ENCODE measurements at places on chromosomes 7 and 10.

DNA sequence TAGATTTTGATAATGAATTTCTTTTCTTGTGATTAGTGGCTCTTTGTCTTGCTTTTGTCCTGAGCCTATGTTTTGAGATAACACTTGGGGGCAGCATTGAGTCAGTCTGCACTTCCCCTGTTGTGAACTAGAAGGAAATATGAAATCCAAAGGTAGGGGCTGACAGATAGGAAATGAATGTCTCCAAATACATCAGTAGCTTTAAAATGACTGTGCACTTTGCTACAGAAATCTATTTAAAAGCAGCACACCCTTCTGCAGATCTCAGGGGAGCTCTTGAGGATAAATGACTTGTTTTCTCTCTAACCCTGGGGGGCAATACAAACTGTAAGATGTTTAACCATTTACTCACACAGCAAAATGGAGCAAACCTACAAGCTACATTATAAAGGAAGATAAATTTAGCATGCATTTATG lies 176.0 kb upstream of the MYO3A start:
- DNase-seq: no peak

DNA sequence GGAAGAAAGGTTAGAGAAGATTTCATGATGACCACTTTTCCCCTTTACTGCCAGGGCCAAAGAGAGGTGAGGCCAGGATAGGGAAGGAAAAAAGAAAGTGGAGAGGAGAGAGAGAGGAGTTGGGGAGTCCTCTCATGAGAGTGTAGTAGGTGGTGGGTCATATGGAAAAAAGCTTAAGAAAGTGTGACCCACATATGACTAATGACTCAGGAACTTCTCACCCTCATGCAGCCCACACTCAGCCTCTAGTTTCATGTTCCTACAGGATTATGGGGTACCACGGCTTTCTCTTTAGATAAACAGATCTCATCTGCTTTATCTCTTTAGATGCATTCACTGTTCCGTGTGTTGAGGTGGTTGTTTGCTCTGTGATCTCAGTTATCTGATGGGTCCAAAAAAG lies 462.5 kb upstream of the IGFBP3 start:
- no peak for DNase-seq

DNA sequence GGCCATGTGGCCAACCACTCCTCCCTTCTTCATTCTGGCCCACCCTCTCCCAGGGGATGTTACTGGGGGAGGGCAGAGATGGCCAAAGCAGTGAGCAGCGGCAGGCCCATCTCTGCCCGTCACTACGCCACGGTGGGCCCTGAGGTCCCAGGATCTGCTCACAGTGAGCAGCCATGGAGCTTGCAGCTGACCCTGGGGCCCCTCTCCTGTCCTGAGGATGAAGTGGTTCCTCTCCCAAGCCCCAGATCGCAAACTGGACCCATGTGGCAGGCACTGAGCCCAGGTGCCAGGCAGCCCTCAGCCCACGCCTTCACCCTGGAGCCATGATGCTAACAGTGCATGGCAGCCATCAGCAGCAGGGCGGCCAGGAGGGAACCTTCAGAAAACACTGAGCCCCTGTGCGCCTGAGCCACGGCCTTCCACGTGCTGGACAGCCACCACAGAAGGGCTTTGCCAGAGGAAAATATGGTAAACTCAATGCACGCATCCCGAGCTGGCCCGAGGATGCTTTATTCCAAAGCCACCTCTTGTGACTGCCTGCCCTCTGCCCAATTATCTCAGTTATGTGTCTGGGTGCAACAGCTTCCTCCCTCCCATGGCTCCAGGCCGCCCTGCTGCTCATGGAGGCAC lies 485.7 kb downstream of the PTPRN2 start:
- no peak for DNase-seq

DNA sequence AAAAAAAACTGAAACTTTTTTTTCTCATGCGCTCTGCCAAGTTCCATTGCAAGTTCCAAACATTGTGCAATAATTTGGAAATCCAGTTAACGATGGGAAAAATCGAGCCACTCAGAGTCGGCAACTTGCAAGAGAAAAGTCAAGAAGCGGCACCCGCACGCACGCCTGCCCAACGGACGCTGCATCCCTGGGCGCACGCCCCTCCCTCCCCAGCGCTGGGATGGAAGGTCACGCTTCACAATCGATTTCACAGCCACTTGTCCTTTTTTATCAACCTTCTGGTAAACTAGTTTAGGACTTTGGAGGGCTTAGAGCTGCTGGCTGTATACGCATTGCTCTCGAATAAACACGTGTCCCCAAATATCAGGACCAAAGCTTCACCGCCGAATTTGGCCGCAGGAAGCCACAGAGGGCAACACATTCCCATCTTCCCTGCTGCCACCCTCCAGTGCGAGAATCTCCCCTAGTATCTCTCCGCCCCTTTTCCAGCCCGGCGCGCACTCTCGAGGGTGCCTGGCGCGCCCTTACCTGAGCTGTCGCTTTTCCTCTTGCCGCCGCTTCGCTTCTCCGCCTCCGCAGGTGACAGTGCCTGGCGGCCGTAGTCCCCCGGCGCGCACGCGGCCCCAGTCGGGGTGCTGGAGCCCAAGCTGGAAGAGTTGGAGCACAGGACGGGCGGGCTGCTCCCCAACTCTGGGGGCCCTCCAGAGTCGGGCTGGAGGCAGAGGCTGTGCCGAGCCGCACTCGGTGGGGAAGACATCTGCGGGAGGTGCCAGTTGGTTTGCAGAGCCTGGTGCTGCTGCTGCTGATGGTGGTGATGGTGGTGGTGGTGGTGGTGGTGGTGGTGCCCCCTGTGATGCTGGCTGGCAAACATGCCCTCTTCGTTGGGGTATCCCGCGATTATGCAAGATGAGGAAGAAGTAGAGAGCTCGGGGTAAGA lies 857 bp downstream of the MEOX2 start:
- DNase-seq: no peak

- no peak for DNase-seq
These were observed 670.6 kb downstream of the SUGCT start for GRCh38 chr7:40805361-40805760.

DNA sequence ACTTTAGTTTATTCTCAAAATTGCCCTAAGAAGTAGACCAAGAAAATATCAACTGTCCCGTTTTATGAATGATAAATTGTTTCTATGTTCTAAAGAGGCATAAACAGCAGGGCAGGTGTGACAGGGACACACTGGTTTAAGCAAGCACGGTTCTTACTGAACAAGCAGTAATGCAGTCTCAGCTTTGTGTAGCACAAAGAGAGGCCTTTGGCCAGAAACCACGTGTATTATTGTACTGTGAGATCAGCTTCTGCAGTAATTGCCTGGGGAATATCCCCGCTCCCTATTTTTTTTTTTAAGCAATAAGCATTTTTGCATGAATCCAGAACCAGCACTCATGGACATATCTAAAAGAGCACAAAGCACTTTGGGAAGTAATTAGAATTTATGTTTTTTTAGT lies 255.4 kb downstream of the WDR11 start:
- no peak for DNase-seq

DNA sequence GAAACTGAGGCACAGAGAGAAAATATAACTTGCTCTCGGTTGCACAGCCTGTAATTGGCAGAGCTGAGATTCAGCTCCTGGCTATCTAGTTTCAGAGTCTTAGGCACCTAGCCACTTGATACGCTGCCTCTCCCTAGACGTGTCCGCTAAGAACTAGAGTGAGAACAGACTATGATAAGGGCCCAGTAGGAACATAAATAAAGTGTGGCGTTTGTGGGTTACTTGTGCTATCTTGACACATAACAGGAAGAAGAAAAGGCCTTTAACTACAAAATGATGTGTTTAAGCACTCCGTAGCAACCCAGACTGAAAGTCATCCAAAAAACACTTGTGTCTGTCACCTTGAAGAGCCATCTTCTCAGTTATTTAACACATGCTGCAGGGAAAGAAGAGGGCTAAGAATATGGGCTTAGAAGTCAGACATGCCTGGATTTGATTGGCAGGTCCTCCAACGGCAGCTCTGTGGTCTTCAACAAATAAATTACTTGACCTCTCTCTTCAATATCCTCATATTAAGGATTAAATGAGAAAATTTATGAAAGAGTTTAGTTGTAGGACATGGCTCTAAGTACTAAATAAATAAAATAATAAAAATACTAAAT lies 96.2 kb downstream of the SGMS1 start:
- no peak for DNase-seq

DNA sequence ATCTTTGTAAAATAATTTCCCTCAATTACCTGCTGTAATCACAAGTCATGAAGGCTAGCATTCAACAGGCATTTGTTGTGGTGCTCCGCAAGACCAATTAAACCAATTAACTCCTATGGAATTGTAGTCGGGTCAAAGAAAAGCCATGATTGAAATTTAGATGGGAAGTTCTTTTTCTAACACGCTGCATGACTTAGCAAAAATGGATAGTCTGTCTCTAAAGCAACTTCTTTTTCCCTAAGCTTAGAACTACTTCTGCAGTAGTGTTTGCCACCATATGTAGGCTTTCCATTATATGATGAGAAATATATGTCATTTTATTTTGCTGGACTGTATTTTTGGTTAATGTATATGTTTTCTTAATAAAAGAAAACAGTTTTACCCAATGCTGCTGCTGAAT lies 119.1 kb downstream of the TSPAN12 start:
- no peak for DNase-seq

GRCh38 chr7:21497072-21497471 lies 45.8 kb upstream of the DNAH11 start:
- DNase-seq: no peak

DNA sequence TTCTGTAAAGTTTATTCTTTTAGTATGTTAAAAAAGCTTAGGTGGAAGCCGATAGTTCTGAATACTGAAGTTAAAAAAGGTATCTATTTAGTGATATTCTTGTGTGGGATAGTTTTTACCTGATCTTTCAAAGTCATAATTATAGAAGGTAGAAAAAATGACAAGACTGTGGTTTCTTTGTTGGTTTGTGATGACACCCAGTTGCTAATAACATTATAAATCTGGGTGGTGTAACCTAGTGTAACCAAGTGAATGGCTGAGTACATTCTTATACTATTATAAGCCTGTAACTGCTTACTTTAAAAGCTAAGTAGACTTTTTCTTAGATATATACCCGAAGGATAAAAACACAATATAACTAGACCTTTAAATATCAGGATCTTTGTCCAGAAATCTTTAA lies 2.3 kb downstream of the CDK13 start:
- no peak for DNase-seq

All from activated T-helper 1 cell treated with anti-CD3 and anti-CD28 coated beads, Interleukin-2, amount 50 U/mL, for 16 hours (primary cell).